Activated CD8-positive, alpha-beta memory T cell treated with anti-CD3 and anti-CD28 coated beads for 1 hour (primary cell): ENCODE measurements at places on chromosomes 7 and 10.
A peak's percentile ranks its signal among the peaks of the same experiment; 100 is the strongest.

DNA sequence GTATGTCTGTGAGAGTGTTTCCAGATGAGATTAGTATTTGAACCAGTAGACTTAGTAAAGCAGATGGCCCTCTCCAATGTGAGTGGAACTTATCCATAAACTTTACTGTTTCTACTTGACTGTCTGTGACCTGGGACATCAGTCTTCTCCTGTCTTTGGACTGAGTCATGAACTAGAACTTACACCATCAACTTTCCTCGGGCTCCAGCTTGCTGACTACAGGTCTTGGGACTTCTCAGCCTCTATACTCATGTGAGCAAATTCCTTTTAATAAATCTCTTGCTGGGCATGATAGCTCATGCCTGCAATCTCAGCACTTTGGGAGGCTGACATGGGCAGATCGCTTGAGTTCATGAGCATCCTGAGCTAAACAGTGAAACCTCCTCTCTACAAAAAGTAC lies 25.7 kb upstream of the WAPL start:
- DNase-seq: no peak

GRCh38 chr7:104779888-104780287 lies 234.1 kb upstream of the KMT2E start:
- DNase-seq: no peak

GRCh38 chr10:122361046-122361445 lies 13.5 kb upstream of the PLEKHA1 start:
- no peak for DNase-seq

GRCh38 chr7:24926623-24927524 lies 53.1 kb downstream of the OSBPL3 start:
- DNase-seq: no peak

DNA sequence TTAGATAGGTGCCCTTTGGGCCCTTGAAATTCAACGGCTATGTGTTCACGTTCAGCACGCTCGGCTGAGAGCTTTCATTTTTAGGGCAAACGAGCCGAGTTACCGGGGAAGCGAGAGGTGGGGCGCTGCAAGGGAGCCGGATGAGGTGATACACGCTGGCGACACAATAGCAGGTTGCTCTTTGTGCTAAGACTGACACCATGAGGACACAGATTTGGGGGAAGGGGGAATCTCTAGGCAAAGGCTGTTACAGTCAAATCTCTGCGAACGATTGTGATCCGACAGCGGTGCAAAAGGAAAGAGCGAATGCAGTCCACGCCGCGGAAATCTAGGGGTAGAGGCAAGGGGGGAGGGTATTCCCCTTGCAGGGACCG lies 667 bp downstream of the KLLN start:
- DNase-seq: no peak

DNA sequence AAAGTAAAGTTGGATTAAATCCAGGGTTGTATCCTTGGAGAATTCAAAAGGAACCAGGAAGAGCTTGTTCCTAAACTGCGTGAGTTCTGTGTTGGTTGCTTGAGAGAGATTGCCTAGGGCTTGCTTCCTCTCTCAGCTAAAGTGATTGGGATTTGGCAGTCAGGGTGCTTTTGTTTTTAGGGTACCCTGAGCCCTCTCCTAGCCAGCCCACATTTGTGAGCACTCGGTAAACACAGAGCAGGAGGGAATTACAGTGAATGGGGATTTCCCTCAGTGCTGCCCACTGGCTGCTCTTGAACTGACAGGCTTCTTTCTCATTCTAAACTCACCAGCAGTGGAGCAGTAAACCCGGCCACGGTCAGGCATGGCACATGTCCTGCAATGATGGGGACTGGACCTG lies 146.9 kb downstream of the TPST1 start:
- no peak for DNase-seq

GRCh38 chr10:37972396-37972795 lies 4.1 kb downstream of the ZNF25 start:
- no peak for DNase-seq

- DNase-seq: no peak
These were observed 95.7 kb downstream of the RBM20 start for GRCh38 chr10:110739811-110740271.

- DNase-seq: no peak
These were observed 88.5 kb downstream of the ST7 start for GRCh38 chr7:117041822-117042221.

DNA sequence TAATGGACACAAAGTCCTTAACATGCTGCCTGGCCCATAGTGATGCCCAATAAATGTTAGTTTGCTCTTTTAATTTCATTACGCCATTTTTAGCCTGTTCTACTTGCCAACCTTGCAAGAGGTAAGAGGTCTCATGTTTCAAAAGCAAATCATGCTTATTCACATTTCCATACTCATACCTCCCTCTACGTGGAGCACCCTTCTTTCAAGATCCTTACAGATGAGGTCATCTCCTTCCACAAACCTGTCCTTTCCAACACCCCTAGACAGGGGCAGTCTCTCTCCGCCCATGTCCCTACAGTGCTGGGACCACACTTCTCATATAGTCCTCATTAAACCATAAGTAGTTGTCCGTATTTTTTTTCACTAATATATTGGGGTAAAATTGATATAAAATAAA lies 271.3 kb downstream of the FGFR2 start:
- no peak for DNase-seq

- no peak for DNase-seq
These were observed 1.5 kb downstream of the CTBP2 start for GRCh38 chr10:125158601-125159485.

DNA sequence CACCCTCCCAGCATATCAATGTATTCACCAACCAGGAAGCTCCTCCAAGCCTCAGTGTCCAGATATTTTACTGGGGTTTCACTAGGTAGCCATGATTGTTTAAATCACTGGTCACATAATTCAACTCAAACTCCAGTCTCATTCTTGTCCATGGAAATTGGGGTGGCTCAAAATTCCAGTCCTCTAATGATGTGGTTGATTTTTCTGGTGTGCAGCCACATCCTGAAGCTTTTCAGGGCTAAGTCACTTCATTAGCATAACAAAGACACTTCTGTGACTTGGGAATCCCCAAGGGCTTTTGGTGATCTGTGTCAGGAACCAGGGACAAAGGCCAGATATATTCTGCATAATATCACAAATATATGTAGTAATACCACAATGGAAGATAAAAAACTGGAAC lies 786.9 kb upstream of the IGFBP3 start:
- no peak for DNase-seq

- no peak for DNase-seq
These were observed 140.4 kb downstream of the PIP4K2A start for GRCh38 chr10:22573820-22574569.

GRCh38 chr7:17552952-17553351 lies 254.5 kb downstream of the AHR start:
- DNase-seq: no peak

DNA sequence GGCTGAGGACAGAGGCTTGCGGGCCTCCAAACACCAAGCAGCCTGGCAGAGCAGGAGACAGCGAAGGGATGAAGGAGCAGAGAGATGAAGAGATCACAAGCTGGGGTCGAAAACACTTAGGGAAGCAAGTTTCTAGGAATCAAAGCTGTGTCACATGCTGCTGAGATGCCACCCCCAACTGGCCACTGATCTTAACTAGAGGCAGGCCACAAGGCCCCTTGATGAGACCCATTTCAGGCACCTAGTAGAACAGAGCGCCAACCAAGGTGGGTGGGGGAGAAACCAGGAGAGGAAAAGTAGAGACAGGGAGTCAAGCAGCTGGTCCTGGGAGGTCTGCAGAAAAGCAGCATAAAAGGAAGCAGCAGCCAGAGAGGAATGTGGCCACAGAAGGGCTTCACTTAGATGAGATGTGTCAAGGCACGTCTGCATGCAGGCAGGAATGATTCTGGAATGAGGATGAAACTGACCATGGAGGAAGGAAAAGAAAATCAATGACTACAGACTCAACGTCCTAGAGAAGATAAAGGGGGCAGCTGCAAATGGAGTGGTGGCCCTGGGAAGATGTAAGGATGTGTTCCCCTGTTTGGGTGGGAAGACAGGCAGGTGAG lies 85.0 kb upstream of the DDC start:
- no peak for DNase-seq

- no peak for DNase-seq
These were observed 400.0 kb downstream of the PTPRN2 start for GRCh38 chr7:158187694-158187994.

DNA sequence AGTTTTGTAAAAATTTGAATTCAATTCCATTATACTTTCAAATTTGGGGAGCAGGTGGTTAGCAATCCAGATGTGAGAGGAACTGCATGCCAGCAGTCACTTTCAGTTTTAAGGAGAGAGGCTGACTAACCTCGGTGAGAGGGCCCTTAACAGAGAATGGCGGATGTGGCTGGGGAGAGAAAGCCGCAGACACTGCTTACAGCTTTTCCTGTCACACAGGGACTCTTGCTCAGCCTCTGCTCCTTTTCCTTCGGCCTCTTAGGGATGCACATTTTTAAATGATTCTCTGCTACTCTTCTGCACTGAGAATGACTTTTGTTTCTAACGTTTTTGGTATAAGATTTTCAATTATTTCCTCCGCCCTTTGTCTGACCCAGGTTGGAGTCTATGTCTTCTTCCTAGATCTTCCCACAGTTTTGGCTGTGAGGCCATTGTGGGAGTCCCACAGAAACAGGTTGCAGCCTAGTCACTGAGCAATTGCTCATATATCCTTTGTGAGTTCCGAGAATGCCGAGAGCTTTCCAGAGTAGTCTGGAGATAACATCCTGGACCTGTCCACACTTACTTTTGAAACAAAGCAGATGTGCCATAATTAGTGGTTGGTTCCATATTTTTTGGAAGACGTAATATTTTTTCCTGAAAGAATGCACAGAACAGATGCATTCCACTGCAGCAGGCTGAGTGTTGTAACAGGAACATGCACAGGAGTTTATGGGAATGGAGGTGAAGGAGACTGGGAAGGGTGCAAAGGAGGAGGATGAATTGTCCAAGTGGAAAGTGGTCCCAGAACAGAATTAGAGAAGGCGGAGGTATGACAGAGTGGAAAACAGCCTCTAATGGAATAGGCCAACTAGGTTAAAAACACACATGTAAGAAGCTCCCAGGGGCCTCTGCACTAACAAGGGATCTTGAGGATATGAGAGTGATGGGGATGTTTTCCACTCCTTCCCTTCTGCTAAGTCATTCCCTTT lies 168.0 kb upstream of the ZNF32 start:
- peak; percentile 53 for DNase-seq
